NCI-H1105 (cell line): ENCODE measurements at places on chromosomes 5 and 9.

DNA sequence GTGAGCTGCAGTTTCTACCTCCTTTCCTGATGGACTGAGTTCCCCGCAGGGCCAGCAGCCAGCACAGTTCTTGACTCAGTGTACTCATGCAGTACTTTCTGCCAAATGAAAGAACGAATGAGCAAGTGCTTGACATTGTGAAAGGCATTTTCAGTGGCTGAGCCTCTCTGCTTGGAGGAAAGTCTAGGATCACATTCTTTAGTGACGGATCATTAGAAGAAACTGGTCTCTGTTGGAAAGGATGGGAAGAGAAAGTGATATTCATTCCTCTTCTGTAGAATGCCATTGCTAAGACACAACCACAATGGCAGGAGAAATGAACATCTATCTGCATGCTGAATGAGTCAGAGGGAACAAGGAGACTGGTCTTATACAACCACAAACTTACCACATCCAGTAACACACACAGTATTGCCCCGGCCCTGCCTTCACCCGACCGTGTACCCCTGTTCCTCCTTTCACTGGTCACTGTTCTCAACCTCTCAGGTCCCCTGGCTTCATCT lies 206.9 kb downstream of the CRB2 start:
- no peak for DNase-seq

- peak; percentile 66 for DNase-seq
Measured at GRCh38 chr9:127122176-127123063, at the start of gene ANGPTL2. TSS of gene ANGPTL2 (minus strand) at chr9:127122635. CDS start at chr9:127108731, 13,904 bp downstream.

DNA sequence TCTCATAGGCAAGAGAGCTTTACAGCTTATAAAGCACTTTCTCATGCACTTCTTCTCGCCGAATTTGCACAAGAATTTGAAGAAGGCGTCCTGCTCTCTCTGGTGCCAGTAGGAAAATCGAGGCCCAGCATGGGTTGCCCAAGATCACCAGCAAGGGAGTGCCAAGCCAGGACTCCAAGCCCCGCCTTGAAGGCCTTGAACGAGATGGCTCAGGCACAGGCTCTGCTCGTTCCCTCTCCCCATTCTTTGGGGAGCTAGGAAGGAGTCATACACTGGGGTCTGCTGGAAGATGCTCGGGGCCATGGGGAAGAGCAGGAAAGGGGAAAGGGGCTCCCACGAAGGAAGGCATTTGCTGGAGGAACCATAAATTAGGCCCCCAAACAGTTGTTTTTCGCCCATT lies 46.7 kb downstream of the PAX5 start:
- DNase-seq: no peak

- DNase-seq: no peak
Measured at GRCh38 chr5:123119334-123119986, 30.4 kb downstream of the PRDM6 start.
